ENCODE measurements at places on chromosomes 6 and 20.

GRCh38 chr20:8447262-8448120 lies 315.4 kb downstream of the PLCB1 start:
- DNase-seq: no peak

- DNase-seq: no peak
These were observed 125.0 kb upstream of the TSHZ2 start for GRCh38 chr20:52847029-52847660.

- no peak for DNase-seq
These were observed 145.3 kb upstream of the NRN1 start for GRCh38 chr6:6152060-6152459.

GRCh38 chr6:98945311-98946115 lies 2.2 kb downstream of the FBXL4 start:
- DNase-seq: no peak

DNA sequence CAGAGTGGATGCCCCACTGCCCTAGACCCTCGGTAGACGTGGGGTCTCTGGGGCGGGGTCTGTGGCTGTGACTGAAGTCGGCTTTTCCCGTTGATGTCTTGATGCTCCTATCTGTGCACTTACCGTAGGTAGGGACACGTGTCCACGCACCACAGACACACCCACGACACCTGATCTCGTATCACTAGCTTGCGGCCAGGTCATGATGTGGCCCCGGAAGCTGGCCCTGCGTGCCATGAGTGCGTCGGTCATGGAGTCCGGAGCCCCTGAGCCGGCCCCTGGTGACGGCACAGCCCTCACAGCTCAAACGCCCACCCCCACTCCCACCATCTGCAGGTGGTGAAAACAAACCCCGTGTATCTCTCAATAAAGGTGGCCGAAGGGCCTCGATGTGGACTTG lies 33.9 kb upstream of the MRGBP start:
- no peak for DNase-seq

GRCh38 chr20:17694767-17695166 lies 5.0 kb upstream of the BANF2 start:
- no peak for DNase-seq

DNA sequence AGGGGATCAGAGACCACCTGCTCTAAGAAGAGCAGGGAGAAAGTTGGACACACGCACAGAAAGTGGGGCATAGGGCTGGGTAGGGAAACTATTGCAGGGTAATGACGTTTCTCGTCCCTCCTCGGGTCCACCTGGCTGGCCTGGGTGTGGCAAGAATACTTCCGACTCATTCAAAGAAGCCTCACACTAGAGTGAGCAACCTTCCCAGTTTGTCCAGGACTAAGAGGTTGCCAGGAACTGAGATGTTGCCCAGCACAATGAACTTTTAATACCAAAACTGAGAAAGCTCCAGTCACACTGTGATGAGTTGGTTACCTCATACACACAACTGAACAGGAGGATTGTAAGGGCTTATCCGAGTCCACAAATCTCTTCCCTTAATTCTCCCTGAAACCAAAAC lies 74.5 kb upstream of the ADGRF1 start:
- no peak for DNase-seq

GRCh38 chr6:115896538-115897129 lies 164.1 kb downstream of the FRK start:
- no peak for DNase-seq

DNA sequence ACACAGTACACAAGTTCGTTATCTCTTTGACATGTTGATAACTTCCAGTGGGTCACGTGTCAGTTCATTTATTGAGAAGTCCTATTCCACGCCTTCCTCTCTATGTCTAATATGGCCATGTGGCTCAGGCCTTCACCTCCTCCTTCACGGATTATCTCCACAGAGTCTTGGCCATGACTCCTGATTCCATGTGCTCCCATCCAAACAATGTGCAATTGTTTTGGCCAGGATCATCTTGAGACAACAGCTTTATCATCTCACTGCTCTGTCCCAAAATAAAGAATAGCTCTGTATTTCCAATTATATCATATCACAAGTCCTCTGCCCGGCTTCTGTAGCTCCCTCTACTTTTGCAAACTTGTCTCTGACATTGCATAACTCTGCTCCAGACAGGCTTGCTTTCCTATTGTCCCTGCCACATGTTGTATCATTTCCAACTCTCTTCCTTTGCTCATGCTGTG lies 11.1 kb upstream of the TXNDC5 start:
- DNase-seq: no peak

- peak; percentile 23 for DNase-seq
These were observed 77.9 kb upstream of the RALY start for GRCh38 chr20:33915726-33916331.

DNA sequence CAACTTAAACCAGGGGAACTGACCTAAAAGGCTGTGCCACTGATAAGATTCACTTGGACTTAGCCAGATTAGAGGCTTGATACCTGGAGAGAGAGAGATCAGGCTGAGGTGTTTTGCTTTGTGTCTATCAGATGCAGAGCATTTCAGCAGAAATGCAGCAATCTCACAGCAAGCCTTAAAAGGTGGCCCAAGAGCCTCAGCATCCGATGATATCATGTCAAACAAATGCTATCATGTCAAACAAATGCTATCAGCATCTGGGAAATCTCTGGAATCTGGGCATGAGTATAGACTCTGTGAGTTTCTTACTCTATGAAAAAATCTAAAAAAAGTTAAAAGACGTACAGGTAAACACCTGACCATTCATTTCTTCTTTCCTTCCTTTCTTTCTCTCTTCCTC lies 718.9 kb downstream of the EYS start:
- DNase-seq: no peak

DNA sequence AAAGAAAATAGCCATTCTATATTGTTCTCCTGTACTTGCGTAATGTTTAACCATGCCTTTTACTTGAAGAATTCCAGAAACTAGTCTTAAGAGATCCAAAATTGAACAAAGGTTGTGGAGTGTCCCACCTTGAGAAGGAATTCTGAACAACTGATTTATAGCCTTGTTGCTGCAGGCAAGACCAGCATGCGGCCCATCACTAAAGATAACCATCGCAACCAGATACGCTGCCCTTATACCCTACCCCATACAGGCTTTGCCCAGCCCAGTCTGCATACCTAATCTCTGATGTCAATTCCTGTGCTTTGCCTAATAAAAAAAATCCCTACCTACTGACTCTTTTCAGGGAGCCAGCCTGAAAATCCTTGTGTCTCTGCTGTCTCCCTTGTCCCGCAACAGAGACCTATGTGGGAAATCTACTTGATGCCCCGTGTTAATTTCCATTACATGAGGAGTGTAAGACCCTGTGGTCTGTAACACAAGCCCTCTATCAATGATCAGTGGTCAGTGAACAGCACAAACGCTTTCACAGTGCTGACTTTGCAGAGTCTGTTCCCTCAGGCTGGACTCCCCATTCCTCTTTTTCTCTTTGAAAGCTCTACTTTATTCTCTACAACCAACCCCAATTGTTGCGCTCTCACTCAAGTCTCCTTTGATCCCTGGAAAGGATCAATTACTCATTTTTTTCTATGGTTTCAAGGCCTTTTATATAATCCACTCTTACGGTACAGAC lies 125.7 kb upstream of the BTBD3 start:
- DNase-seq: no peak

DNA sequence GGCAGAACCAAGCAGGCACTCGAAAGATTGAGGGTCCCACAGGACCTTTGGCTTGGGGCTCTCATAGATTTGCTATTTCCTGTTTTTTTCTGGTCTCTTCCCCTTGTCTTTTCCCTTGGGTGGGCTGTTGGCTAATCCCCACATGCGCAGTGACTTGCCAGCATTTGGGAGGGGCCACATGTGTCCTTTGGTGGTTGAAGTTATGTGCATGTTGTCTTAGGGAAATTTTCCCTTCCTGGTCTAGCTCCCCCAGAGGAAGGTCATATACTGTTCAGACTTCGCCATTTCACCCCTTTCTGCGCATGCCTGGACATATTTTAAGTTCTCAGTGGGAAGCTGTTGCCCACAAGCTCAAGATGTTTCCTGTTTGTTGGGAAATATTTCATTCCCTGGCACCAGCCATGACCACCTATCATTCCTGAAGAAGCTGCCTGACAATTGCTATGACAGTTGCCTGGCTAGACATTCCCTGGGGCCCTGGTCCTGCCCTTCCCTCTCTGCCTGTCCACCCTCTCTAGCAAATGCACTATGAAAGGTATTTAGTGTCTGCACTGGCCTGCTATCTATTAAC lies 156.2 kb upstream of the THBS2 start:
- DNase-seq: no peak

DNA sequence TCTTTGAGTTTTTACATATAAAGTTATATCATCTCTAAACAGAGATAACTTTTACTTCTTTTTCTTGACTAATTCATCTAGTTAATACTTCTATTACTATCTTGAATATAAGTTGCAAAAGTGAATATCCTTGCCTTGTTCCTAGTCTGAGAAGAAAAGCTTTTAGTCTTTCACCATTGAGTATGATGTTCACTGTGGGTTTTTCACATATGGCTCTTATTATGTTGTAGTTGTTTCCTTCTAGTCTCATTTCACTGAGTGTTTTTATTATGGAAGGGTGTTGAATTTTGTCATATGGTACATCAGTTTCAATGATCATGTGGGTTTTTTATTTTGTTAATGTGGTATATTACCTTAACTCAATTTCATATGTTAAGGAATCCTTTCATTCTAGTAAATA lies 488.3 kb downstream of the COL12A1 start:
- DNase-seq: no peak
